ENCODE measurements at places on chromosomes 13 and 19.

DNA sequence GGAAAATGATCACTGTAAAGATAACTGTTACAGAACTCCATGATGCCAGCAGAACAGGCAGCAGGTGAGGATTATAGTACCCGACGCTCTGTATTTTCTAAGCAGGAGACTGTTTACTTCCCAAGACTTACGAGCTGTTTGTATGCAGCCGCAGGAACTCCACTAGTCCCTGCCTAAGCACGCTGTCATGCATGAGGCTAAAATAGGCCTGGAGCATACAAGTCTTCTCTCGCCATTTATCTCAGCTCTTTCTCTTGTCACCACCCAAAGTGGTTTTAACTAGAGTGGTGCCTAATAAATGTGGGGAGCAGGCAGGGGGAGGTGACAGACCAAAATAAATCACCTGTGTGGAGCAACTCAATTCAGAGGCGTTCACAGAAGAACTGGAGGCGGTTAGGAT is 175.8 kb downstream of the TDRD3 start:
- DNase-seq, result no peak

DNA sequence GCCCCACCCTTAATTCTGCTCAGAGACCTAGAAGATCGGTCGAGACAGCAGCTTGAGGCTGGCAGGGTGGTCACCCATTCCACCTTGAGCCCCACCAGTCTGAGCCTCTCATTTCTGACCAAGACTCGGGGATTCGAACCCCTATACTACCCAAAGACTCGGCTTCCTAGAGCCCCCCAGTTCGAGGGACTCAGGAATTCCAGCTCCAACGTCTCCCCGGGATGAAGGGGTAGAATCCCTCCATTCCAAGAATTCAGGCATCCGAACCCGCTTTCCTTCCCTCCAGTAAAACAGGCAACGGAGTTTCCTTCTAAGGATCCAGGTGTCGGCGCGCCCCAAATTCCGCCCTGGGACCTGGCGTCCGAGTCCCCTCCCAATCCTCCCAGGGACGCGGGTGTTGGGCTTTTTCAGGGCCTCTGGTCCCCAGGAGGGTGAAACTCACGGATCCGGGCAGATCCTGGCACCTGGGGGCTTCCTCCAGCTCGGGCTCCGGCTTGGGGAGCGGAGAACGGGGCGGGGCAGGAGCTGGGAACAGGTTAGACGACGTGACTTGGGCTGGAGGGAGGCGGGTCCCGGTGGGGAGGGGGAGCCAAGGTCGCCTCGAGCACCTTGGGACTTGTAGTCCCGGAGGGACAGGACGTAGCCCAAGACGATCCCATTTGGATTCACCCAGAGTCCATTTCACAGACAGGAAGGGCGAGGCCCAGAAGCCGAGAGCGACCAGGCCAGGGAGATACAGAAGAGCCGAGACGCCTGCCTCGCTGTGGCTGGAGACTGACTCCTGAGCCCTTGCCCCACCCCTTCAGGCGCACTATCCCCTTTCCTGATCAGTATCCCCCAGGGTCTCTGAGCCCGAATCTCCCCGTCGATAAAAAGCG is at the start of gene PPP1R13L:
Gene PPP1R13L, minus strand, starts transcription at position 513 of the 878 bp plus-strand sequence. CDS start 6,751 bp downstream, outside the sequence.
- DNase-seq, result peak; percentile 94

DNA sequence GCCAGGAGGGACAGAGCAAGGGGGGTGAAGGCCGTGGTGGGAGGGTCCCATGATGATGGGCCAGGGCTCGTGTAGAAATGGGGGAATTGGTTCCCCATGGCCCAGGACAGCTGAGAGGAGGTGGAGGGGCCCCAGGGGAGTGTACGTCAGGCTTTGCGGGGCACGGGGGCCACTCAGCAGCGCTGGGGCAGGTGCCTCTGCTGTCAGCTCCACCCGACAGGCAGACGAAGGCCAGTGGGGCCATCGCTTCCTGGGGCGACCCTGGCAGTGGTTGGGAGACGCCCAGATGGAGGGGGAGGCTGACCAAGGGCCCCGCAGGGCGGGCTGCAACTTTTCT is 1.9 kb upstream of the TEKTIP1 start:
- DNase-seq, result no peak

GRCh38 chr13:112760435-112760834 is 70.6 kb downstream of the ATP11A start:
- DNase-seq, result no peak

- DNase-seq, result no peak
Observed at GRCh38 chr13:69704311-69704710, 403.3 kb upstream of the ATXN8OS start.

GRCh38 chr13:26168237-26168814 is 53.8 kb downstream of the RNF6 start:
- DNase-seq, result no peak

GRCh38 chr19:19538785-19539166 is 711 bp downstream of the CILP2 start:
- no peak for DNase-seq

- no peak for DNase-seq
Observed at GRCh38 chr13:99332456-99332855, 25.3 kb upstream of the GPR183 start.

GRCh38 chr13:29165840-29166239 is 345.7 kb downstream of the MTUS2 start:
- no peak for DNase-seq

DNA sequence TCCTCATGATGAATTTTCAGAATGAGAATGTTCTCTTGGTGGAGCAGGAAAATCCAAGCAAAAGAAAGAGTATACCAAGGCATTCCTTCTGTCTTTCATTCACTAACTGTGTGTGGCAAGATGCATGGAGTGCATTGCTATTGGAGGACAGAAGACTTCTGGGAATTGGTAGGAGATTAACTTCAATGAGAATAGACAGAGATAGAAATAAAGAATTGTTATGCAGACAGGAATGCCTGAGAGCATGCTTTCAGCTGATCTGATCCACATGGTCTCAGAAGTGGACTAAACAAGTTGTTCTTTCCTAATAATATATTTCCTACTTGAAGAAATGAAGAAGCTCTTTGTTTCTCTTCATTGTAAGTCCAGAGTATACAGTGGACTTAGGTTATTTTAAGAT is 303.6 kb downstream of the MYO16 start:
- no peak for DNase-seq

DNA sequence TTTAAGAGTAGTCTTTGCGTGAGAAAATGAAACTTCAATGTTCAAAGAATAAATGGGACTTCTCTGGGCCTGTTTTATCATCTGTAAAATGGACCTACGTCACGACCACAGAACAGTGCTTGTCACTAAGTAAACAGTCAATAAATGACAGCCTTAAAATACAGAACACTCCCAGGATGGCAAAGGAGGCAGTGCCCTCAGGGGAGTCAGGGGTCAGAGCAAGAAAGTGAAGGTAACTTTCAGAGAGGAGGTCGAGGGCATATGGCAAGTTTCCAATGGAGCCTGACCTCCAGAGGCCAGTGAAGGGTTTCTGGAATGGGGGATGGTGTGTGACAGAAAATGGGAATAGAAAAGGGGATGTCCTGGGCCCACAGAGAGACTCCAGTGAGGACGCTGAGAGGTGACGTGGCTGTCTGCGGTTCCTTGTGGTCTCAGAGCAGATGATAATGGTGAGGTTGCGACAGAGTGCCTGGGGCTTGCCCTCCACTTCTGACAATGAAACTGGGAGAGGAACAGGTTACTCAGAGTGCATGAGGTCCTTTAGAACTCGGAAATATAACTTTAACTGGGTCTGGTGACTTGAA is 91.8 kb downstream of the UBL3 start:
- no peak for DNase-seq

DNA sequence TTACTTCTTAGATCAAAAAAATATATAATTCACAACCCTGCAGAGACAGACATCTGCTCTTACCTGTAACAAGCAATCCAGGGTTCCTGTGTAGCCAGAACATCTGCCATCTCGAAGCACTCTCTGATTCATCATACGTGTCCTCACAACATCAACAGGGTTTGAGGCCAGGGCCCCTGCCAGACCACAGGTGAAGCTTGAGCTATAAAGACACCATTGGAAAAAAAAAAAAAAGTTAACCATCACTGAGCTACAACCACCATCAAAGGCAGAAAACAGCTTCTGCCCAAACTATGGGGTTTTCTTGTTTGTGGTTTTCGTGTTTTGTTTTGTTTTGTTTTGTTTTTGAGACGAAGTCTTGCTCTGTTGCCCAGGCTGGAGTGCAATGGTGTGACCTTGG is 19.3 kb downstream of the SLC25A30 start:
- peak; percentile 49 for DNase-seq

GRCh38 chr19:35202722-35203688 is 25.5 kb downstream of the FAM187B start:
- no peak for DNase-seq

DNA sequence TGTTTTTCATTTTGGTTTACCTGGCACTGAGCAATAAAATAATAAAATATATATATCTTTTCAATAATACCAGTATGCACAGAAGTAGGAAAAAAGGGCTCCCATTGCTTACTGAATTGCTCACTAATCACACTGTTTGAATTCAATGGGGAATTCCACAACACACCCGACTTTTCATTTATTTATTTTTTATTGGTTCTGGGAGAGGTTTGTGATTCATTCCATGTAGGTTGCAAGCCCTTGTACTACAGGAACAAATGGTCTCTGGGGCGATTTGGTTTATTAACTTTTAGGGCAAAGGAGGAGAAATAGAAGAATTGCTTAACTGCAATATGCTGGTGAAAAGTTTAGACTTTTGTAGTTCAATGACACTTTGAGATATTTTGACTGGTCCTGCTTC is 207.4 kb downstream of the DCT start:
- no peak for DNase-seq

DNA sequence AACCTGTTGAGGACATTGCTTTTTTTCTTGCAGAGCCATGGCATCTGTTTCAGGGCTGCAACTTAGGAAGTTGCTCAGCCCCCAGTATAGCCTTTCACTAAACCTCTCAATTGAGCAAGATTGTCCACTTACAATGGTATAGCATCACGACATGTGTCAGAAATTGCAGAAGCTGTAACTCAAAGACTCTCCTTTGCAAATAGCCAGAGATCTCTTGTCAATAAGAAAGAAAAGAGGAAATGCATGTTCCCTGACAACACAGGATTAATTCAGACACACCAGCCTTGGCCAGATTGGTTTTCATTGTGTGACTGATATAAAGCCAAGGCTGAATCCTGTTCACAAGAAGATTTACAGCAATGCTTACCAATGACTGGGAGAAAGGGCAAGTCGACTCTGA is 38.7 kb upstream of the CYSLTR2 start:
- no peak for DNase-seq

GRCh38 chr19:36638862-36639510 is 27.7 kb downstream of the ZNF461 start:
- no peak for DNase-seq

DNA sequence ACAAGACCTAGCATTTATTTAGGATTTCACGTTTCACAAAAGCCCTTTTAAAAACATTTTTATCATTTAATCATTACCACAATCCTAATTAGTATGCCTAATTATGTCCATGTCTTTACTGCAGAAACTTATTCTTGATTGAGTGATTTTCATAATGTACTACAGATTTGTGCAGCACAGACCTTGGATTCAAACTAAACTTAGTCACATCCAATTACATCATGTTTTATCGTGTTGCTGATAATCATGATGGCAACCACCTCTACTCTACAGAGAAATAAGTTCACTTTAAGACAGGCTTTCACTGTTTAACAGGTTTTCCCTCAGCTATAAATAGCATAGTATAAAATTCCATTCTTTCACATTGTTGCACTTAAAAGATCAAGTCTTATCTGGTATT is 240.9 kb upstream of the RFC3 start:
- no peak for DNase-seq

DNA sequence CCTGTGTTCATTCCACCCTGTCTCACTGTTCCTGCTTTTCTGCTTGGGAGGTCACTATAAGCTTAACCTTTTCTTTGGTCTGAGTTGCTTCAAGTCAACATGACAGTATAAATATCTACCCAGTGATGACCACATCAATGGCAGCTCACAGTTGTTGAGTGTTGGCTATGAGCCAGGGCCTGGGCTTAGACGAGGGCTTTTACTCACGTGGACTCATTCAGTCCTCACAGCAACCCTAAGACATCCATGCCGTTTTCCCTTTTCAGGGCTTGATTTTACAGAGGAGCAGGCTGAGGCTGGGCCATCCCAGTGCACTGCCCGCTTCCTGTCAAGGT is 10.2 kb upstream of the CCDC97 start:
- no peak for DNase-seq

- DNase-seq, result peak; percentile 21
Observed at GRCh38 chr13:99113351-99113750, 87.3 kb upstream of the UBAC2 start.

DNA sequence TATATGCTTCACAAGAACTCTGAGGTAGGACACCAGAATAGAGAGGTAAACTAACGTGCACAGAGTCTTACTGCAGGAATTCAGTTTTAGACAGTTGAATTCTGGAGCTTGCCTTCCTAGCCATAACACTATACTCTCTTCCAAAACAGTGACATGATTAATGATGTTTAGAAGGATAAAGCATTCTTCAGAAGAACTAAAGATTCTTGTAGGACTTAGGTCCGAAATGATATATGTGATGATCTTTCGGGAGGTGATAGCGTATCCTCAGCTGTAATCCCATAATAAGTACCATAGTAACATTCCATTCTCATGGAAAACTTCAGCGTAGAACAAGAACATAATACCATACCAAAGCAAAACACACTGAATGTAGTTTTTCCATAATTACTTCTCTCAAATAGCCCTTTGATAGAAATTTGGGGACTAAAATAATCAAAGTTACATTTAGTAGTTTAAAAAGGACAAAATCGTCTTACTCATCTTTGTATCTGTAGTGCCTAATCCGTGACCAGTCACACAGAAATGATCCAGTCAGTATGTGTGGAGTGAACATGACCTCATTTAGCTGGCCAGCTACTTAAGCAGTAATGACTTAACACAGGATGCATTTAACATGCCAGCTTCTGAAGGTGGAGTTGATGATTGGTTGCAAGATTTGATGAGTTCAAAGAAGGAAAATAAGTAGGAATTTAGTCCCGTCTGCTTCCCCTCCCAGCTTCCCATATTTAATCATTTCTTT is 38.4 kb downstream of the PIBF1 start:
- DNase-seq, result no peak

GRCh38 chr13:43266936-43267615 is 243.7 kb downstream of the DNAJC15 start:
- DNase-seq, result no peak

GRCh38 chr19:944663-945241 is 18.9 kb downstream of the ARID3A start:
- no peak for DNase-seq

DNA sequence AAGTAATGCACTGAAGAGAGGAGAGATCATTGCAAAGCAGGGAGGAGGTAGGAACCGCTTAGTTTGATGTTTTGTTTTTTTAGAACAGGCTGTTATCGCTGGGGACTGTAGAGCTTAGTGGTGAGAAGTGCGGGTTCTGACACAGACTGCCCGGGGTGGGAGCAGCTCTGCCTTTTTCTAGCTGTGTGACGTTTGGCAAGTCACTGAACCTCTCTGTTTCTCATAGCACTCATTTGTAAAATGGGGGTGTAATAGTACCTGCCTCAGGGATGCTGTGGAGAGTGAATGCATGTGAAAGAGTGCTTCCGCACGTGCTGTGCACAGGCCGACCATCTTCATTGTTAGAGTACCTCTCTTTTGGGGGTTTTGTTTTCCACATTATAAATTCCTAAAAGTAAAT is 19.3 kb downstream of the PRAM1 start:
- no peak for DNase-seq

GRCh38 chr19:31387717-31388301 is 38.6 kb upstream of the TSHZ3 start:
- DNase-seq, result no peak

Data from coronary artery (tissue), 2 donors.